ENCODE measurements at places on chromosomes 3 and 15.

DNA sequence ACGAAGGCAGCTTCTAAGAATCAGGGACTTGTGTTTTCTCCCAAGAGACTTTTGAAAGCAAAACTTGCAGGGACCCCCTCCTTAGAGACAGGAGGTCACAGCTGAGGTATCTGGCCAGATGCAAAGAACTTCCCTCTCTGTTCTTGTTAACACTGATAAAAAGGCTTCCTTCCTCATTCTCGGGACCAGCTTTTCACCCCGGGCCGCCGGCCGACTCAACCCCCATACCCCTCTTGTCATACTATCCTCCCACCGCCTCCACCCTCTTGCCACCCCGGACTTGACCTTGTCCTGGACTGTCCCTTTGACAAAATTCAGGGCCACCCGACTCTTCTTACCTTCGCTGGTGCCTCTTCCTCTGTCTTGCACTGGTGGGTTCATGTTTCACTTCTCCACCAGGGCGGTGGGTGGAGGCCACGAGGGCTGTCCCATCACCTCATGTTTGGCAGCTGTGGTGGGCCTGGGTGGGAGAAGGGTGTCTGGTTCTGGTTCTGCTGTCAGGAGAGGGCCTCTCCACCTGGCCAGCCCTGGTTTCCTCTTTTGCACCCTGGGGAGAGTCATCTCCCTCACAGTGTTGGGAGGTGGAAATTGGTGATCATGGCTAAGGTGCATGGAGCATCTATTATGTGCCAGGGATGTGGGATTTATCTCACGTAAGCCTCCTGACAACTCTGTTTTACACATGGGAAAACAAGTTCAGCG is 32.5 kb downstream of the BHLHE40 start:
- no peak for DNase-seq

GRCh38 chr3:57116501-57116900 is 48.7 kb downstream of the IL17RD start:
- DNase-seq: no peak

- DNase-seq: no peak
Observed at GRCh38 chr3:58350627-58351013, 17.9 kb downstream of the PXK start.

GRCh38 chr3:26596335-26596734 is 26.2 kb upstream of the LRRC3B start:
- DNase-seq: no peak

- peak; percentile 54 for DNase-seq
Observed at GRCh38 chr15:56243163-56244037, at the start of gene RFX7. RFX7 (minus strand) TSS chr15:56243879; CDS start chr15:56243285, 594 bp downstream.

GRCh38 chr15:57553526-57553925 is 38.2 kb upstream of the MYZAP start:
- no peak for DNase-seq

DNA sequence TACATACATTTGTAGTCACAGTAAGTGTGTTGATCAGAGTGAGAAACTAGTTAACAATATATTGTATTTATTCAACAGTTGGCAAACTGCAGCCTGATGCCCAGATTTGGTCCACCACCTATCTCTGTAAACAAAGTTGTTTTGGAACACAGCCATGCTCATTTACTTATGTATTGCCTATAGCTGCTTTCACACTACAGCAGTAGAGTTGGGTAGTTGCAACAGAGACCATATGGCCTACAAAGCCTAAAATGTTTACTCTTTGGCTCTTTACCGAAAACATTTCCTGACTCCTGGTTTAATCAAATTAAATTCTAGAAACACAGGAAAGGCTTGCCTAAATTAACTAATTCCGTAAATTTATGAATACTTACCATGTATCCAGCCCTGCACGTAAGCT is 39.4 kb downstream of the CMC1 start:
- DNase-seq: no peak

GRCh38 chr15:40146037-40146436 is 14.8 kb upstream of the BUB1B start:
- no peak for DNase-seq

DNA sequence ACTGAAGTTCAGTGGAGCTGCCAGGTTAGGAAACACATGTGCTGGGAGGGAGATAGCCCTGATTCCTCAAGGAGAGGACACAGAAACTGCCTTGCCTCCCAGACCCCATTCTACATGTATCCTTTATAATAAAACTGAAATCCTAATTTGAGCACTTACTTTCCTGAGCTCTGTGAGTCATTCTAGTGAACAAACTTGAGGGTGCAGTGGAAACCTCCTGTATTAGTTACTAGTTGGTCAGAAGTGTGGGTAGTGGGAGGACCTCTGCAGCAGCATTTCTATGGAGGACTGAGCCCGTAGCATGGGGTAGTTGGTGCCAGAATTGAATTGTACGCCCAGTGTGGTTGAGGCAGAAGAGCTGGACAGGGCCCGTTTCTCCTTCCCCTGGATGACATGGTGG is 23.9 kb downstream of the ATP1B3 start:
- no peak for DNase-seq

- no peak for DNase-seq
Observed at GRCh38 chr15:51735228-51736010, 2.0 kb downstream of the LYSMD2 start.

DNA sequence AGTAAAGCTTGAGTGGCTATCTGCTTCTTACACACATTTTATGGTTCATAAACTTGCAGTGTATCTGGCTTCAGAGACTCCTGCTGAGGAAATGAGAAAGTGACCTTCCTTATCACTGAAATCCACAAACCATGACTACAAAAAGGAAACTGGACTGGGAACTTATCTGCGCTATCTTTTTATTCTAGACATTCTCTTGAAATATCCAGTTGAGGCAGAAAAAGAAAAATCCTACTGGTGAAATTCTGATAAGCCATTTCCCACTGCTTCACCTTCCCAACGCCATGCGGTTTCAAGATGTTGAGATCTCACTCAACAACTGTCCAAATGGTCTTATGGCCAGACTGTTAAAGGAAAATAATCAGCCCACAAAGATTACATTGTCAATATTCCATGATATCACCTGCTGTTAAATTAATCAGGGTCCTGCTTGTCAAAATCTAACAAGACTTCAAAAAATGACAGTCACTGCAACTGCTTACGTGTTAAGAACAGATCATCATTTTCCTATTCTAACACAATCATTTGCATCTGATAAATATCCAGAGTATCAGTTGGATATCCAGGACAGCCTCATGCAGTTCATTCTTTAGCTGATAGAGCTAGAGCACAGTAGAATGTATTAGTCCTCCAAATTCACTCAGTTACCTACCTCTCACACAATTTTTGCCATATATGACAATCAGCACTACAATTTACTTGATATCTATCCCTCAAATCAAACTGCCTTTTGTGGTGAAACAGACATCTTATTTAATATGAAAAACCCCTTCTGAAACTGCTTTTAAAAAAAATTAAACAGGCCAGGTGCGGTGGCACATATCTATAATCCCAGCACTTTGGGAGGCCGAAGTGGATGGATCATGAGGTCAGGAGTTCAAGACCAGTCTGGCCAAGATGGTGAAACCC is 538.1 kb downstream of the MAGI1 start:
- DNase-seq: no peak

DNA sequence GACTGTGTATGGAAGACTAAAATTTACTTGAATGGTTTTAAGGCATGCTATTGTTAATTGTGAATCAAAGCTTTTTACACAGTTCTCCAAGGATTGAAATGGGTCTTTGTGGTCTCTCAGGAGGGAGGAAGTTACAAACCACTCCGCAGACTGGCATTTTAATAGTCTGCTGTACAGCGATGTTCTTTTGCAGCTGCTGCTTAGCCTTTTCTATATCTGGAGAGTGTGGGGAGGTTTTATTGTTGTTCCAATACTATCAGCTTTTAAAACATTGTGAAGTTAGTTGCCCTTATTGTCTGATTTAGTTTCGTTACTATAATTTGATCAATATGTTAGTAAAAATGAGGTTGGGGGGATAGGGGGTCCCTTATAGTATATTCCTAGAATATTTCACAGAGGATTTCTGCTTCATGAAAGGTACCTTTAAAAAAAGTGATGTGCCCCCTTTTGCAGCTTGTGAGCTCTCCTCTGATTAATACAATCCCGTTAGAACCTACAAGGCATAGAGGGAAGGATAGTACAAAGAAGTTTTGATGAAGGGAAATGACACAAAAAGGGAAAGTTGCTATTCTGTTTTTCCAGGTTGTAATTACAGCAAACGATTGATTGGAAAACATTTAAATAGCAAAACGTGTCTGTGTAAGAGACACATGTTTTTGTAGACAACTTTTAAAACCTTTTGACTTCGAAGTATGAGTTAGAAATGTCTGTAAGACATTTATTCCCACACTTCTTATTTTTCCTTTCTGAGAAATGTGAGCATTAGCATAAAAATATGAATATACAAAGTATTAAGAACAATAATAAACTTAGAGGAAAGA is 158.3 kb upstream of the CGNL1 start:
- no peak for DNase-seq

DNA sequence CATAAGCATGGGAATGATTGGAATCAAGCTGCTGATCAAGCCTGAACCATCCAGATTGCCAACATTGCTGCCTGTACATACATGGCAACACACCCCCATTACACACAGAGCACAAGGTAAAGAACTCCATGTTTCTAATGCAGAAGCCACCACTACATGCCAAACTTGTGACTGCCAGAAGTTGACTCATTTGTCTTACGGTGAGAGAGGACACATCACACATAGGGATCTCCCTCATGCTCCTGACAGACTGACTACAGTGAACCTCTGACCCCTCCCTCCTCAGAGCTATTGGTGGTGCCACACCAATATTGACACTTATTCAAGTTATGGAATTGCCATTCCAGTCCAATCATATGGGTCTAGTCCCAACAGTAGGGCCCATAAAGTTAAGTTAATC is 42.3 kb downstream of the EFHB start:
- DNase-seq: no peak

DNA sequence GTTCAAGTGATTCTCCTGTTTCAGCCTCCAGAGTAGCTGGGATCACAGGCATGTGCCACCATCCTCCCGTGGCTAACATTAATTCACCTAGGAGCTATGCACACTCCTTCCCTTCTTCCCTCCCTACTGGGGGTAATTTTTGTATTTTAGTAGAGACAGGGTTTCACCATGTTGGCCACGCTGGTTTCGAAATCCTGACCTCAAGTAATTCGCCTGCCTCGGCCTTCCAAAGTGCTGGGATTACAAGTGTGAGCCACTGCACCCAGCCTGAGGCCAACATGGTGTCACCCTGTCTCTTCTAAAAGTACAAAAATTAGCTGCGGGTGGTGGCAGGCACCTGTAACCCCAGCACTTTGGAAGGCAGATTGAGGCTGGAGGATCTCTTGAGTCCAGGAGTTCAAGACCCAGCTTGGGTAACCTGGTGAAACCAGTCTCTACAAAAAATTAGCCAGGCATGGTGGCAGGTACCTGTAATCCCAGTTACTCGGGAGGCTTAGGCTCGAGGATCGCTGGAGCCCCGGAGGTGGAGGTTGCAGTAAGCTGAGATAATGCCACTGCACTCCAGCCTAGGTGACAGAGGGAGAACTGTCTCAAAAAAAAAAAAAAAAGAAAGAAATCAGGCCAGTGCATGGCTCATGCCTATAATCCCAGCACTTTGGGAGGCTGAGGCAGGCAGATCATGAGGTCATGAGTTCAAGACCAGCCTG is 6.1 kb downstream of the RNU5B-1 start:
- DNase-seq: no peak

- peak; percentile 14 for DNase-seq
Observed at GRCh38 chr3:141796889-141797781, 33.9 kb downstream of the GRK7 start.

- DNase-seq: no peak
Observed at GRCh38 chr3:171704002-171704401, 106.3 kb downstream of the PLD1 start.

GRCh38 chr3:14446988-14447570 is 44.7 kb downstream of the SLC6A6 start:
- DNase-seq: no peak

DNA sequence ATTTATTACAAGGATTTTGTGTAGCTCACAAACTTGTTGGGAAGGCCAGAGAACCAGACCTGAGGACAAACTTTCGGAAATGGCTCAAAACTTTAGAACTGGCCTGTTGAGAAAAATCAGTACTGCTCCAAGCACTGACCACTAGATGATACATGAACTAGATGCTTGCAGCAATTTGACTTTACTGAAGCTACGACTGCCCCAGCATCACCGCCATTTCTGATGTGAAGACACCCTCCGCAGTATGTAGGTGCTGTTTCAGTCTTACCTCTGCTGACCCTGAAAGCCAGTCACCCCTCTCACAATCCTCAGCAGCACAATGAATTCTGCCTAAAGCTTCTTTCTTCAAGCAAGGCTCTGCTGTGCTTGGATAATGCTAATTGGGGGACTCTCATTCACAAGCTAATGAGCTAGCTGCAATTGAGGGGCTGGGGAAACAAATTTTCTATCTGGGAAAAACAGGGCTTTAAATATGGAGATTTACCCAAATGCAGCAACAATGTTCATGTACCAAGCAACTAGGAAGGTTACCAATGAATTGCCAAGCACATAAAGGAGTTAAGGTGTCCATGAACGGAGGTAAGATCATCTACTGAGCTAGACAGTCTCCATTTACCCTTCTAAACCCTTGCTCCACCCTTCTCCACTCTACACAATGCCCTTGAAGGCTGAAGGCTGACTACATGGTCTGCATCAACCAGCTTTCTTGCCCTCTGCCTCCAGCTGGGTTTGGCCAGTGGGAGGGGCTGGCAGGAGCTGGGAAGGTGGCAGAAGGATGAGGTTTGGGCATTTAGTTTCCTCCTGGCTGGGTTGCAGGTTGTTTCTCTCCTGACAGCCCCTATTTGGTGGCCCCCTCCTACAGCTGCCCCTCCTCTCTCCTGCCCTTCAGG is 53.2 kb upstream of the FSTL1 start:
- DNase-seq: no peak

GRCh38 chr15:62552444-62552843 is 387.4 kb upstream of the C2CD4B start:
- DNase-seq: no peak

GRCh38 chr3:194064380-194065332 is 71.3 kb upstream of the HES1 start:
- DNase-seq: no peak

DNA sequence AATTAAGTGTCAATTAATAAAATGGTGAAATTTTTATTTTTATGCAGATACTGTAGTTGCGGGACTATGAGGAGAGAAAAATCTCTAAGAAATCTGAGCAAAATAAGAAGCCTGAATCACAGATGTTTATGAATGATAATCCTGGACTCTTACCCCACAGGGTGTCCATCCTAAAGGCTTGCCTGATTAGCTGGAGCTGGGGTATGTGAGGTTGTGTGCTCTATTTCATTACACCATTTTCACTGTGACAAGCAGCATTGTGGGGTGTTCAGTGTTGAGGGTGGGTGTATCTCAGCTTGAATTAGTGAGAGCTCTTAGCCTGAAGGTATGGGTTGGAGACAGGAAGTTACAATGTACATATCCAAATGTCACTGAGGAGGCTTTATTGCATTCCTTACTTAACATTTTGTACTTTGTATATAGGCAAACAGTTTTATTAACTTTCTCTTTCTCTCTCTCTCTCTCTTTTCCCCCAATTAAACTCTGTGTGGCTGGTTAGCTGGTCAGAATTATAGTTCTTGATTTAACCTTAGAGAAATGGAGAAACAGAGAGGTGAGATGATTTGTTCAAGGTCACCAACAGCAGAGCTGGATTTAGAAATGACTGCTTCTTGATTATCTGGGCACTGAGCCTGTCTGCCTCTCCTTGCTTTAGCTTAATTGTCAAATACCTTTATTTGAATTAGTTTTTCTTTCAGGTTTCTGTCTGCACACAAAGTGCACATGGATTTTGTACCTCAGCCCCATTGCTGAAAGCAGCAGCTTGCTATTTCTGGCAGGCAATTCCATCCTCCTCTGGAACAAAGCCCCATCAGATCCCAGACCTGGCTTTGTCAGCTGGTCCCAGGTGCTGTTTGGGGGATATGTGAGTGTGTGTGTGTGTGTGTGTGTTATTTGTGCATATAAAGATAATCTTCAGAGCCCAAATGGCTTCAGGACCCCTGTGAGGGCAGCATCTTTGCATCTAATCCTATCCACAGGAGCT is 35.8 kb downstream of the GJD2 start:
- no peak for DNase-seq
